ENCODE measurements at places on chromosomes 4 and X.

DNA sequence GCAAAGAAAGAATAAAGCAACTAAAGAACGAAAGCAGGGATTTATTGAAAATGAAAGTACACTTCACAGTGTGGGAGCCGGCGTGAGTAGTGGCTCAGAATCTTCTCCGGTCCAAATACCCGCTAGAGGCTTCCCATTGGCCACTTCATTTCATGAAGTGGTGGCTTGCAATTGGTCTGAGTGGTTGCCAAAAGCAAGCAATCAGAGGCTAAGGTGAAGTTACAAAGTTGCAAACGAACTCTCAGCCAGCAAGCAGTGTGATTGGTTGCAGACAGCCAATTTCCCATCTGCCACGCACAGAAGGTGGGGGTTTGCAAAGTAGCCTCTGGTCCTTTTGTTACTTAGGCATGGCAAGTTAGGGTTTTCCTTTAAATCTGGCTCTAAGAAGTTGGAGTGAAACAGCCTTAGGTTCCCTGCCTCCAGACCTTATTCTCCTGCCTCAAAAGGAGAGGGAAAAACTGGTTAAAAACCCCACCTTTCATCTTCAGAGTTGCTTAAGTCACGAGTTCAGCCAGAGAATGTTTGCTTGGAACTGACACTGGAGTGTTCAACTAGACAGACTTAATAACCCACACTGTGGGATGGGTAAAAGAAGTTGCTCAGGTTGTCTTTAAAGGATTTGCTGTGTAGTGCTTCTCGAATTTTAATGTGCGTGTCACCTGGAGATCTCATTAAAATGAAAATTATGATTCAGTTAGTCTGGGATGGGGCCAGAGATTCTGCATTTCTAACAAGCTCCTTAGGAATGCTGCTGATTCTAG, 6.9 kb upstream of the CLOCK start:
- DNase-seq: peak; percentile 53

- DNase-seq: no peak
Measured at GRCh38 chrX:21944136-21944615, 3.7 kb downstream of the SMS start.

DNA sequence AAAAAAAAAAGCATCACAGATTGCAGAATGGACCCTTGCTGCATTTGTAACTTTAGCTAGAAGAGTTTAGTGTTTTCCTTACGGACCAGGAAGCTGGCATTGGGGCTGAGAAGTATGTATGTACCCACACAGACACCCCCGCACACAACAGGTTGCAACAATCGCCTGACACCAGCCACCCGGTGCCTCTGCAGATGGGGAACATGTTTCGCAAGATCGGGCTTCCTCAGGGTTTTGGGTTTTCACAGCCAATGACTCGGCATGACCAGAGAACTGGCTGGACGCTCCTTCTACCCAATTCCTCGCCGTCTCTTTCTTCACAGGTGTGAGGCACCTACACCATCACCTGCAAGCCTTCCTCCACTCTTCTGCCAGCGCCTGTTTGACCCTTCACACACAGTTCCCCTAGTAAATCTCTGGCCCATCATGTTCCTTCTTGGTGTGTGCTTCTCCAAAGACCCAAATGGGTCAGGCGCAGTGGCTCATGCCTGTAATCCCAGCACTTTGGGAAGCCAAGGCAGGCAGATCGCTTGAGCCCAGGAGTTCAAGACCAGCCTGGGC, 70.4 kb downstream of the DHRSX start:
- no peak for DNase-seq

DNA sequence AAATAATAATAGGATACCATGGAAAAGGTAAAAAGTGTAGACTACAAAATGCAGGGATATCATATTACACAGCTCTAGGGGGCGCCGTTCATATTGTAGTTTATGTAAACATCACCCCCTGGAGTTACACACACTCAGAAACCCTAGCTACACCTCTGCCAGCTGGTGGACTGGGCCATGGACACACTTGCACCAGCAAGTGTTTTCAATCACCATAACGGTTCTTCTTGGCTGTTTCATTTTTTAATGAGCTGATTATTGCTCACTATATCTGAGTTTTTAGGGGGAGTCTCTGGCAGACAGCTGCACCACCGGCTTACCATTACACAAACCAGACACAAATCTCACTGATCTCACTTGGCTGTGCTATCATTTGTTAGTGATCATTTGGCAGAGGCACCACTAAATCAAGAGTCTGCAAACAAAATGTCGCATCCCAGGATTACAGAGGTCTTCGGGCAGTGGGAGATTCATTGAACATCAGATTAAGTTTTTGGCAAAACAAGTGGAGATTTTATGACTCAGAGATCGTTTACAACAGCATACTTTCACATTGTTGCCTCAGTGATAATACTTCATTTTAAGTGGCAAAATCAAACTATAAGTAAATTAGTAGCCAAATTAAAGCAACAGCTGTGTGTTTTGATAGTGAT, 185.7 kb downstream of the UNC5C start:
- peak; percentile 9 for DNase-seq

- DNase-seq: no peak
Measured at GRCh38 chr4:137361756-137362470, 170.4 kb downstream of the PCDH18 start.

GRCh38 chr4:143099693-143100092, 85.0 kb upstream of the USP38 start:
- no peak for DNase-seq

DNA sequence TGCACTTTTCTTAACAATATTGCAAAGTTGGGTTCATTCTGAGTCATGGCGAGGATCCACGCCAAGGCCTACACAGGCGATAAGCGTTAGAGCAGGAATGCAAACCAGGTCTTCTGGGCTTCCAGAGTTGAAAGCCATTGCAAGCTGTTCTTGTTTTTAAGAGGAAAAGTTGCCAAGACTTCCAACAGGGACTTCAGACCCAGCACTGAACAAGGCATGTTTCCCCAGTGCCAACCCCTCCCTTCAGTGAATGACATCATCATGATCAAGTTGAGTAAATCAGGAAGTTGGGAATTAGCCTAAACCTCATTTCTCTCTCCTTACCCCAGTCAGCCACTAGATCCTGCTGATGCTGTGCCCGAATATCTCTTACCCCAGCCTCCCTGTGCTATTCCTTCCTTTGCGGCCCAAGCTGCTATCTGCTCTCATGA, 355.1 kb downstream of the HS3ST1 start:
- peak; percentile 94 for DNase-seq

GRCh38 chrX:148940411-148940996, 440.1 kb downstream of the AFF2 start:
- DNase-seq: peak; percentile 1

- no peak for DNase-seq
Measured at GRCh38 chr4:143202824-143203223, 18.1 kb downstream of the USP38 start.

- DNase-seq: no peak
Measured at GRCh38 chrX:21840193-21840545, 752 bp downstream of the MBTPS2 start.

DNA sequence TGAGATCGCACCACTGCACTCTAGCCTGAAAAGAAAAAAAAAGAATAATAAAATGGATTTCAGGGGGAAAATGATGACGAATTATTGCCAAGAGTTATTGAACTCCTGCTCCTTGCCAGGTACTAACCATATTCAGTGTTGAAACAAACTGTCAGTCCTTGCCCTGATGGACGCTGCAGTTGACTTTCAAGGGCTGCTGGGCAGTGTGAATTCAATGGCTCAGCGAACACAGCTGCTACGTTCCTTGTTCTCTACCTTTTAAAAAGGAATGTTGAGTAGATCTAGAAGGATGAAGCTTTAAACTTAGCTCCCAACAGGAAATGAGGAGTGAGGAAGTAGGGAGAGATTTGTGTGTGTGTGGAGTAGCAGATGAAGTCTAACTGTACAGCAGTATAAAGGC, 2.7 kb downstream of the LIMCH1 start:
- no peak for DNase-seq

- DNase-seq: no peak
Measured at GRCh38 chrX:12269484-12269883, 131.2 kb downstream of the FRMPD4 start.

DNA sequence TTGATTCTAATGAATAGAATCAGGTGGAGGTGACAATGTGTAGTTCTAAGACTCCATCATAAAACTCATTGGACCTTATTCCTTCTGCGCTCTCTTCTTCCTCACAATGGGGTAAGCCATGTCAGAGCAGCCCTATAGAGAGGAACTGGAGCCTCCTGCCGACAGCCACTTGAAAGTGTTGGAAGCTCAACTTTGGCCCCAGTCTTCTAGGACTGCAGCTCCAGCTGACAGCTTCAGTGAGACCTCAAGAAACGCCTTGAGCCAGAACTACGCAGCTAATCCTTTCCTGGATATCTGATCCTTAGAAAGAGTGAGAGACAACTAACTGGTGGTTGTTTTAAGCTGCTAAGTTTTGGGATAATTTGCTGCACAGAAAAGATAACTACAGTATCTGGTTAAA, 22.1 kb upstream of the ADH7 start:
- no peak for DNase-seq

DNA sequence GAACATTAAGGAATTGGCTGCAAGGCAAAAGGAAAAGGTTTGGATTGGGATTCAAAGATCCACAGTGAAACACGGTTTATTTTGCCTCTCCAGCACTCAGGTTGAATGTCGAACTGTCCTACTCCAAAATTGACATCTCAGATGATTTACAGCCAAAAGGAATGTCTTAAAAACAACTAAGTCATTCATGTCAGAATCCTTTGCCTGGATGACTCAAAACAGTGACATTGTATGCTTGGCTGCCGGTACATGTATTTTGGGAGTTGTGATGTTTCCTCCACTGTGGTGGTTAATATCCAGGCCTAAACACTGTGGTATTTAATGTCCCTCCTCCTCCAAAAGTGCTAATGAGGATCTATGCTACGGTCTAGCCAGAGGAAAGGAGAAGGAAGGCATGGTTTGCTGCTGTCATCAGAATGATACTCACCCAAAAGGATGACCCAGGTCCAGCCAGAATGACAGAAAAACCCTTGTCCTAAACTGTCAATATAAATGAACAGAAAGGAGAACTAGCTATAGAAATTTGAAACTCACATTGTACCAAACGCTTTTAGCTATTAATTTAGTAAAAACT, 20.9 kb downstream of the PGM2 start:
- no peak for DNase-seq

GRCh38 chr4:56464581-56464980, 2.8 kb upstream of the SRP72 start:
- DNase-seq: no peak

GRCh38 chrX:15745179-15745578, 7.1 kb downstream of the CA5B start:
- DNase-seq: no peak

GRCh38 chr4:121705521-121705920, 8.7 kb upstream of the ANXA5 start:
- no peak for DNase-seq

GRCh38 chr4:21377046-21377445, 571.5 kb downstream of the KCNIP4 start:
- no peak for DNase-seq

GRCh38 chrX:99242001-99242400, 1168.1 kb downstream of the PCDH19 start:
- no peak for DNase-seq

DNA sequence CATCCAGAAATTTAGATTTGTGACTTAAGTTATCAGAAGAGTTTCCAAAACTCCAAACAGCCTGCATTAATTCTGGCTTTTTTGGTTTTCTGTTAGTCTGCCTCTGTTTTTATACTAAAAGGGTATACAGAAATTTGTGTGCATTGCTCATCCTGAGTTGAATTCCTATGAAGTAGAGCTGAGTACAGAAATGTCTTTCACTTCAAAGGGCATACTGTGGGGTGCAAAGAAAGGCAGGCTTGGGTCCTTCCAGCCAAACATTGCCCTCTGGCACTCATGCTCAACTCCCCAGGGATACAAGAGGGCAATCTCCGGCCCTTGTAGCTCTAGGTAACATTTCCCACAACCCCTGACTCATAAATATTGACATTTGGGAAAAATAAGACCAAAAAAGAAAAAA, 27.6 kb upstream of the TMEM184C start:
- DNase-seq: no peak

DNA sequence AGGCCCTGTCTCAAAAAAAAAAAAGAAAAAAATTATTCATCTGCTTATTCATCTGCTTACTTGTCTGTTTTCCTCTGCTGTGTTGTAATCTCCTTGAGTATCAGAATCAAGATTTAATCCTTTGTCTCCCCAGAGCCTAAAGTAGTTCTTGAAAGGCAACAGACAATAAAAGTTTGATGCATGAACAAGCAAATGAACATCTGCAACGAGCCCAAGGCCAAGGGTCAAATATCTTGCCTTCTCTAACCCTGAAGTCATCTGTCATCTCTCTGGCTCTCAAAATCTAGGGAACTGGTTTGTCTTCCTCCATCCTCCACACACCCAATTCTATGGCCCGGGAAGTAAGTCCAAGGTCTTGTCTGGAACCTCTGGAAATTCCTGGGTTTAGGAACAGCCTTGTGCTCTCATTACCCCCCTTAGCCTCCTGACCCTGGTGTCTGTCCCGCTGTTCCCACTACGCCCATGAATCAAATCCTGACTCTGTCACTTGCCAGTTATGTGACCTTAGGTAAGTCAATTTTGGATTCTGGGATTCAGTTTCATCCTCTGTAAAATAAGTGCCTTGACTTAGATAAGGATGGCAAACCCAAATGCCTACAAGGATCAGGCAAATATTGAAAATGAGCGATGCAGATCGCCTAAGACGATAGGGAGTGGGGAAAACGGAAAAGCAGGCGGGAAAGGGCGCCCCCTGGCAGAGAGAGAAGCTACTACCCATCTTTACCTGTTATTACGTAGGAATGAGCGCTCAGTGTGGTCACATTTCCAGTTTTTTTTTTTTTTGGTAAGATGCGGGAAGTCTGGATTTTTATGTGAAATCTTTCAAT, 102.7 kb upstream of the DHX15 start:
- DNase-seq: peak; percentile 4

- no peak for DNase-seq
Measured at GRCh38 chr4:13464973-13465372, 19.2 kb downstream of the RAB28 start.

DNA sequence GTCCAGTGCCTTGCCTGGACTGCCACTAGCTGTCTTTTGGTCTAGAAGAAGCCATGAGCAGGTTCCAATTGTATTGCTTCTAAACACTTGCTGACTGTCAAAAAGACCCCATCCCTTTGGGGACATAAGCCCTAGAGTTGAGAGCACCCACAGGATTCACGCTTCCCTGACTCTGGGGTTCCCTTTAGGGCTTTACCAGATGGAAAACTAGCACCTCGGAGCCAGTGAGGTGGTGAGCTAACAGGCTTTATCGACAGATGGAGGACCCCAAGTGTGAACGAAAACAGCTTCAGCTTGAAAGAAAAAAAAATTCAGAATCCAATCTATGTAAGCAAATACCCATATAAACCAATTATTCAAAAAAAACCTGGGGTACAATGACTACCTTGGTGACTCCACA, 90.8 kb downstream of the NAA11 start:
- no peak for DNase-seq
